ENCODE measurements at places on chromosomes 7 and 10.

DNA sequence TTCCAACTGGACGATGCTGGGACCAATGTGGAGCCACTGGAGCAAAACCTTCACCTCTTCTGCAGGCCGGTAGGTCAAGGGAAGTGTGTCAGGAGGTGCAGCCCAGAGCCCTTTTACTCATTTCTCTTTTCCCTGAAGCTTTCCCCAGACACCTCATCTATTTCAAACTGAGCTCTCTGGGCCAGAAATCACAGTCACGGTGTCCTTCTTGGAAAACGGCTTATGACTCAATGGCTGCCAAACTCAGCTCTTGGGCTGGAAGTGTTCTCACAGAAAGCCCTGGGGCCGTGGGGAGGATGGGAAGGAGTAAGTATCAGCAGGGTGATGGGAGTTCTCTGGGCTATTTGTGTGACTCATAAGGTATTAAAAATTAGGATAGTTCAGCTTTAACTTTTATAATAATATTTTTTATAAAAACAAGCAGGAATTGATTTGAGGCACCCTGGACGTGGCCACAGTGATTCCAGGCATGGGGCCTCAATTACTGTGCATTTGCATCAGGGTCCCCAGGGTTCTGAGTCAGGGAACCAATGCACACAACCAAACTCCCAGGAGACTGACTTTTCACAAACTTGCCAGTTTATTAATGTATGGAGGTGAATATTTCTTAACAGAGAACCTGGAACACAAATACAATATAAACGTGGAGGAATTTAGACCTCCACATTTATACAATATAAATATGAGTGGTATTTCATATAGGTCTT is 187.4 kb upstream of the TMEM72 start:
- no peak for DNase-seq

- no peak for DNase-seq
Measured at GRCh38 chr10:69632516-69633199, 2.6 kb downstream of the FAM241B start.

DNA sequence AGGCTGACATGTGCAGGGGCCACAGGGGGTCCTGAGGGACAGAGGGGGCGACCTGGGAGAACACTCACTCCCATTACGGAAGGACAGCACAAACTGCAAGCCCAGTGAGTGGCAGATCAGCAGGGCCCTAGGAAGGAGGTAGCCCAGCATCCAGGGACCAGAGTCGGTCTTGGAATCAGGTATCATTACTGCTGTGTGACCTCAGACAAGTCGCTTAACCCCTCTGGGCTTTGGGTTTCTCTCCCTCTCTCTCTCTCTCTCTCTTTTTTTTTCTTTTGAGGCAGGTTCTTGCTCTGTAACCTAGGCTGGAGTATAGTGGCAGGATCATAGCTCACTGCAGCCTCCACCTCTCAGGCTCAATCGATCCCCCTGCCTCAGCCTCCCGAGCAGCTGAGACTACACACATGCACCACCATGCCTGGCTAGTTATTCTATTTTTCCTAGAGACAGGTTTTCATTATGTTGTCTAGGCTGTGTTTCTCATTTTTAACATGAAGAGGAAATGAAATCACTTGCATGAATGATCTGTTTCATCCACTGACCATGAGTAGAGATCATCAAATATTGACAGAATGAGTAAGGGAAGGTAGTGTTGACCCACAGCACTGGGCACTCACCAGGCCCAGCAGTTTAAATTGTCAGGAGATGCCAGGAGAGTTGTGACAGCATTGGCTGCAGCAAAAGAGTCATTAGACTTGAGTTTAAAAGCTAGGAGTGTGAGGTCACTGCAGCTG is 49.4 kb downstream of the BUB3 start:
- DNase-seq = no peak

DNA sequence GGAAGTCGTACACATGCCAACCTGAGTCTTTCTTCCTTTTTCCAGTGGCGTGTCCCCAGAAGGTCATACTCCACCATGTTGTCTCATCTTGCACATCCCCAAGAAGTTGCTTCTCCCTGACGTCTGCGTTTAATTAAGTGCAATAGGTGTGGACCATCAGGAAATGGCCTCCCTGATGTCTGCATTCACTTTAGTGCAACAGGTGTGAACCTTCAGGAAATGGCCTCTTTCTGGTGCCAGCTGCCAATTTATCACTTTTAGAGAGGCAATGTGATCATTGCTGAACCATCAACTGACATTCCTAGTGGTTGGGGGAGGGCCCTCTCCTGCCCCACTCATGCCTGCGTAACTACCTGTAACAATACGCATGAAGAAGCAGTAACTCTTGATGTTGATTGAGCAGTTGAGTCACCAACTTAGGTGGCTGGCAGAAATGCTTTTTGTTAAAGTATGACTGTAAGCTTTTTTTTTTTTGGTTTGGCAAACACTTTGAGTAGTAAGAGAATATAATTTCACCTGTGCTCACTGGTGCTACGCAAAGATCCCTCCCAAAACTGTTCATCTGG is 25.8 kb downstream of the SCIN start:
- DNase-seq = no peak

GRCh38 chr7:29457565-29458011 is 106.0 kb upstream of the PRR15 start:
- DNase-seq = peak; percentile 44

Data from skin of body (tissue), 3 donors.